Stimulated activated CD4-positive, alpha-beta T cell treated with anti-CD3 and anti-CD28 coated beads, Interleukin-12 subunit alpha, Interleukin-12 subunit beta, amount 100 ng/mL, for 24 hours (primary cell): ENCODE measurements at places on chromosomes 4 and X.

GRCh38 chr4:88893961-88894360 is 163.0 kb downstream of the FAM13A start:
- DNase-seq: no peak

DNA sequence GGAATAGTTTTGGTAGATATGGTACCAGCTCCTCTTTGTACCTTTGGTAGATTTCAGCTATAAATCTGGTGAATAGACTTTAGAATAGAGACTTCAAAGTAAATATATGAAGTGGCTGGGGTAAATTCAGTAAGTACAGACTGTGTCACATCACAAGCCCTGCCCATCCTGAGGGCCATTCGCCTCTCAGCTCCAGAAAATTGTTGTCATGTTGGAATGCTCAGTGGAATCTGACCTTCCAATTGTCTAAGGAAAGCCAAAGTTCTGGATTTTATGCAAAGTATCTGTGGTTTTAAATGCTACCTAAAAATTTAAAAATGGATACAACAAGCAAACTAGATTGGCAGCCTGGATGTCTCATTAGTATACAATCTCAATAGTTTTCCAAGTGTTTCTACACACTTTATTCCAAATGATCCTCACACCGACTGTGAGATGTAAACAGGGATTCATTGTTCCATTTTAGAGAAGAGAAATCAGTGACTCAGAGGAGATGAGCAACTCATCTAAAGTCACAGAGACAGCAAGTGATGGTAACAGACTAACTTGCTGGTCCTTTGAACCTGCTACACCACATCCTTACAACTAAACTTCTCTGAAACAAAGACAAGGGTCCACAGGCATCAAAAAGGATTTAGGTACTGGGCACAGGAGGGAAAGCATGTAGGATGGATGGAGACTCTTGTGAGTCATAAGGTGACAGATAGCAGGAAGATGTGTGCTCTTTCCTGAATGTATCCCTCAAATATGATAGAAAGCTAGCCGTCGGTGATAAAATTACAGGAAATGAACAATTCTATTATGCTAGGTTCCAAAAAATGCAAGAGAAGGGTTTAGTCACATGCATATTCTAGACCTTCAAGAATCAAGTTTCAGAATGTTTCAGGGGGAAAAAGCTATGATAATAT is 127.3 kb downstream of the ATP10D start:
- DNase-seq: no peak

GRCh38 chr4:12472087-12472486 is 1012.1 kb downstream of the RAB28 start:
- DNase-seq: no peak

GRCh38 chr4:5460106-5460801 is 248.1 kb downstream of the EVC2 start:
- no peak for DNase-seq

GRCh38 chrX:29561417-29561816 is 653.9 kb upstream of the MAGEB2 start:
- DNase-seq: no peak

DNA sequence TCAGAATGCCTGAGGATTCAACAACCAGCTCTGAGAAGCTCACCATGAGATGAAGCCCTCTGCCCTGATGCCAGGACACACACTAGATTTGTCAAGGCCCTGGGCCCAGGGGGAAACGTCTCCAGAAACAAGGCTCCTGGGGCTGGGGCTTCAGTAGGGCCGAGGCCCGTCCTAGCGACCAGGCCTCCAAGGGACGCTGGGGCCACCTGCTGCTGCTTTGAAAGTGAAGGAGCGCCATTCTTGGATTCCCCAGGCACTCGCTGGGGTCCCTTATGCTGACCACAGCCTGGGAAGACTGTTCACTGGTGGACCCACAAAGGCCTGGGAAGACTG is 23.9 kb downstream of the PDE6B start:
- no peak for DNase-seq

- DNase-seq: no peak
Observed at GRCh38 chr4:183337349-183337748, 15.1 kb upstream of the CLDN24 start.

DNA sequence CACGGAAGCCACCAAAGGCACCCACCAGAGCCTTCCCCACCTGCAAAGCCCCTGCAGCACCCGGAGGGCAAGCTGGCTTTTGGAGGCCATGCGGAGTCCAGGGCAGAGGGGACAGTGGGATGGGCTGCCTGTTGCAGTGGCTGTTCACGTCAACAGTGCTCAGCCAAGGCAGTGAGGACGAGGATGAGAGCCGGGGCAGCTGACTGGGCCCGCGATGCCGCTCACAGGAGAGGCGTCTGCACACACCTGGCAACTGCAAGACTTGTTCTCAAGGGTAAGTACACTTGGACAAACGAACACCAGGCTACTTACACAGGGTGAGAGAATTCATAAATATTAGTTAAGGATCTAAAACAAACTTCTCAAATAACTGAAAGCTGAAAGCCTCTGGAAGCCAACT is 19.6 kb downstream of the FGFR3 start:
- DNase-seq: no peak

- DNase-seq: no peak
Observed at GRCh38 chr4:22356987-22357596, 158.8 kb downstream of the ADGRA3 start.

- no peak for DNase-seq
Observed at GRCh38 chr4:62414563-62414962, 1214.4 kb downstream of the ADGRL3 start.

GRCh38 chr4:105831189-105831588 is 64.1 kb upstream of the NPNT start:
- no peak for DNase-seq

DNA sequence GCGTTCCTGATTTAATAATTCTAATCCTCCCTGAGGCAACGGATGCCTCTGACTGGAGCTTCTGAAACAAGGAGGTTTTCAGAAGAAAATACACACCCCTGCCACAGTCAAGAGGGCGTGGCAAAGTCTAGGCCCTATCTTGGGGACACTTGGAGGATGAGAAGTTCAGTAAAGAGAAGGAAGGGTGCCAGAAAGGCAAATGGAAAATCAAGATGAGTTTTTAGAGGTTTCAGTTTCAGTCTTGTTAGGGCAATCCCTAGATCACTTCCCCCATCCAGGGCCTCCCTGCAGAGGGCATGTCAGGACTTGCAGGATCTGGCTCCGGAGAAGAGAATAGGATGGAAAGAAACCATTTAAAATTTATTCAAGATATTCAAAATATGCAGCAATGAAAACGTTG is 28.5 kb upstream of the FGF2 start:
- DNase-seq: no peak

DNA sequence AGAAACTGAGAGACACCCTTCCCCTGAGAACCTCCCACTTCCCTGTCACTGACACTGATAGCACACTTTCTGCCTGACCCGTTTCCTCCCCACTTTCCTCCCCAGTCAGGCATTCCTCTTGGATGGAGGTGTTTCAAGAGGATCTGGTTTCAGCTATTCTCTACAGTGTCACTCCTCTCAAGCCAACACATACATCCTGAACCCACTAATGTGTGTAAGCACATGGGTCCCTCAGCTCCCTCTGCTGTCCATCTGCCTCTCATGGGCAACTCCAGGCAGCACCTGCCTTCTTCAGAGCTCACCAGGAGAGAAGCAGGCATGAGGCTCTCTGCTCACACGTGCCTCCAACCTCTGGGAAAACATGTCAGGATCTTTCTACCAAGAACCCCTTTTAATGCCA is 207.6 kb downstream of the NAF1 start:
- DNase-seq: no peak

DNA sequence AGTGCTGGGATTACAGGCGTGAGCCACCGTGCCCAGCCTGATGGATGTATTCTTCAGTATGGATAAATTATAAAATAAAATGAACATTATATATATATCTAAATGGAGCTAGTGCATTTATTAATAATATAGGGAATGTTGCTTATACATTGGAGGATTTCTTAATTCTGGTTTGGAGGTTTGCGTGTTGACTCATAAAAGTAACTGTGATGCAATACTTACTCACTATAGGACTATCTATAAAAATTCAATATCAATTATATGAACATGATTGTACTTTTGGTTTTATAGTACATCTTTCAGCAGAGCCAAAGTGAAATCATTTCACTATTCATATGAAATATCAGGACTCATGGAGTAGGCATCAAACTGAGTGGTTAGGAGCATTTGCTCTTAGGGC is 3.2 kb upstream of the AREG start:
- DNase-seq: no peak

DNA sequence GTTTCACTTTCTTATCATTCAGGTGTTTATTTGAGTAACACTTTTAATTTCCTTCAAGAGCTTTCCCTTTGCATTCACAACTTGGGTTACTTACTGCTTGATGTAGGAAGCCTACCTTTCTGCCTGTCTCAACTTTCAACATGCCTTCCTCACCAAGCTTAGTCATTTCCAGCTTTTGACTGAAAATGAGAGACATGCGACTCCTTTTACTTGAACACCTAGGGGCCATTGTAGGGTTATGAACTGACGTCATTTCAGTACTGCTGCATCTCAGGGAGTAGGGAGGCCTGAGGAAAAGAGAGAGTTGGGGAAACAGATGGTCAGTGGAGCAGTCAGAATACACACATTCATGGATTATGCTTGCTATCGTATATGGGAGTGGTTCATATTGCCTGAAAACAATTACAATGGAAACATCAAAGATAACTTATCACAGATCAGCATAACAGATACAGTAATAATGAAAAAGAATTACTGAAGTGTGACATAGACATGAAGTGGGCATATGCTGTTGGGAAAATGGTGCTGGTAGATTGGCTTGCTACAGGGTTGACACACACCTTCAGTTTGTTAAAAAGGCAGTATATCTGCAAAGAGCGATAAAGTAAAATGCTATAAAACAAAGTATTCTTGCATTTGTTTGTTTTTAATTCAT is 25.7 kb downstream of the USP53 start:
- DNase-seq: no peak

DNA sequence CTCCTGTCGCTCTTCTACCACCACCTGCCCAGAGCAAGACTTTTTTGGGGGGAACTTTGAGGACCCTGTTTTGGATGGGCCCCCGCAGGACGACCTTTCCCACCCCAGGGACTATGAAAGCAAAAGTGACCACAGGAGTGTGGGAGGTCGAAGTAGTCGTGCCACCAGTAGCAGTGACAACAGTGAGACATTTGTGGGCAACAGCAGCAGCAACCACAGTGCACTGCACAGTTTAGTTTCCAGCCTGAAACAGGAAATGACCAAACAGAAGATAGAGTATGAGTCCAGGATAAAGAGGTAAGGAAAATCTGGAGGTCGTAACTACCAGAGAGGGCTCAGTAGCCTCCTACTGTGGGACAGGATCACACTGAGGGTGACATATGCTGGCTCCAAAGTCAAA is 364.5 kb downstream of the MAPK10 start:
- DNase-seq: no peak

DNA sequence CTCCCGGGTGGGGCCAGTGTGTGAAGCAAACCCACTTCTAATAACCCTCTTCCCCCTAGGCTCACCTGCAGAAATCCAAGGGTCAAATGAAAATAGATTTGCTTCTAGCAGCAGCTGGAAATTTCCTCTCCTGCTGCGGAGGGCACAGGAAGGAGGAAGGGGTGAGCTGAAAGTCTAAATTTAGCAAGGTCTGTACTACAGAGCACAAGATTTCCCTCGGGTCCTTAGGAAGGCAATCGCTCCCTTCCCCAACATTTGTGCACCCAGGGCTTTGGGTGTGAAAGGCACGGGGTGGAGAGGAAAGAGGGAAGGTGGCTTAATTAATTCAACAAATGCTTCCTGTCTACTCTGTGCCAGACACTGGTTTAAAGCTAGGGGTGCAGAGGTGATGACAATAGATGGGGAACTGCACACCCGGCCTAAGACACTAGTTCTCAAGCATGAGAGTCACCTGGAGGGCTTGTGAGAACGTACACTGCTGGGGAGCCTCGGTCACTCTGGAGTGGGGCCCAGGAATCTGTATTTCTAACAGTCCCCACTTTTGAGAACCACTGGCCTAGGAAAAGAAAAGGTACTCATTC is 204.4 kb downstream of the NSUN7 start:
- DNase-seq: no peak

GRCh38 chr4:190017357-190018200 is 9.5 kb downstream of the FRG2 start:
- no peak for DNase-seq

DNA sequence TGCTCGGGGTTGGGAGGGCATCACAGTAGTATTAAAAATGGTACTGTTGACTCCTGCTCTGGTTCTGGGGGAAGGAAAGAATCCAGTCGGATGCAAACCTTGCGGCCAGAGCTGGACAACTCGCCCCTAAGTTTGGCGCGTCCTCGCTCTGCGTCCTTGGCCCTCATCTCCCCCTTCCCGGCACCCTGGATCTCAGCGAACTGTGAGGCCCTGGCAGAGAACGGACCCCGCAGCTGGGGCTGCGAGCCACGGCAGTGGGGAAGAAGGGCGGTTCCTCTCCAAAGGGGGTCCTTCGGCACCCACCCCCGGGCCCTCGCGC is 14.0 kb downstream of the ARHGEF6 start:
- DNase-seq: no peak

GRCh38 chr4:142574306-142574705 is 271.8 kb downstream of the INPP4B start:
- DNase-seq: no peak

- DNase-seq: no peak
Observed at GRCh38 chrX:68684919-68685304, 37.4 kb downstream of the STARD8 start.

- no peak for DNase-seq
Observed at GRCh38 chr4:37967736-37968135, 7.5 kb downstream of the PTTG2 start.

- DNase-seq: no peak
Observed at GRCh38 chrX:127908384-127908783, 143.8 kb downstream of the ACTRT1 start.

- no peak for DNase-seq
Observed at GRCh38 chrX:769796-770195, 139.2 kb downstream of the SHOX start.

DNA sequence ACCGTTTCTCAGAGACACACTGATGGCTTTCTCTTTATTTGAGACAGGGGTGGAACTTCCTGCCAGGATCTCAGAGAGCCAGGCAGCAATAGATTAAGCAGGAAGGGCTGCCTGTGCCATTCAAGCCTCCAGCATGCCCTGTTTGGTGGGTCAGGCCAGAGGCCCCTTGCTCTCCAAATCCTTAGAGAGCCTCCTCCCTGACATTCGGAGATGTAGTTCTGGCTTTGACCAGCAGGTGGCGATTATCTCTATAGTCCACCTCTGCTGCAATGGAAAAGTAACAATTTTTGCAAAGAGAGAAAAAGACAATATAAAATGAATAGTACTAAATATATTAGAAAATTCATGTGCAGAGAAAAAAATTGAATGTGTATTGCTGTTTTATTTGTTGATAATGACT is 93.9 kb downstream of the NXF2B start:
- DNase-seq: peak; percentile 59

GRCh38 chrX:136065044-136065671 is 79.9 kb downstream of the SLC9A6 start:
- no peak for DNase-seq
